ENCODE measurements at places on chromosomes 6 and 20.

- no peak for DNase-seq
Observed at GRCh38 chr20:50083034-50083433, 29.9 kb downstream of the UBE2V1 start.

DNA sequence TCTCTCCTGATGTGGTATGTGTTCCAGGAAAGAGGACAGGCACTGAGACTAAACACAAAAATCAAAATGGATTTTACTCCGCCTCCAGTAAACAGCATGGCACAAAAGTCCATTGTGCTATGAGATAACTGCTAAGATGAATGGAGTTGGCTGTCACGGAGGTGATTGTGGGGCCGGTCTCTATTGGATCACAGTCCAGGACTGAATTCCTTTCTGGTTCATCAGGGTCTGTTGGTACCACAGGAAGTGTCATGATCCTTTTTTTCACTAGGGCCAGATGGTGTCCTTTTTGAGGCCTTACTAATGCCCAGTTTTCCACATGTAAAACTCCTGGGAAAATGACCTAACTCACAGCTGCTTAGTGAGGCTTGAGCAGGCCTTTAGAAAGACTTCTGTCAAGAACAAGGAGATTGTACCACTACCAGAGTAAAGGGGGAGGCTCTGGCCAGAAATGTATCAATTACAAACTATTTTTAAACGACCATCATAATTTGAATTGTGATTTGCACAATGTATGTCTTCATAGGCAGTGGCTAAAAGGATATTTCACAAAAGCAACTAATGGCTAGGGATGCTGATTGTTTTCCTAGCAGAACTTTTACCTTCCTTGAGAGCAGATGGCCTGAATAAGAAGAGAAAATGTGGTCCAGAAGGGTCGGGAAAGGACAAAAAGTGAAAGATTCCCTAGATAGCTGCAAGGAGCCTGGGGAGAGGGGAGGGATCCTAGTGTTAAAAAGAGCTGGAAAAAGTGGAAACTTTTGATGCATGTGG, 192.2 kb upstream of the POU3F2 start:
- DNase-seq, result no peak

DNA sequence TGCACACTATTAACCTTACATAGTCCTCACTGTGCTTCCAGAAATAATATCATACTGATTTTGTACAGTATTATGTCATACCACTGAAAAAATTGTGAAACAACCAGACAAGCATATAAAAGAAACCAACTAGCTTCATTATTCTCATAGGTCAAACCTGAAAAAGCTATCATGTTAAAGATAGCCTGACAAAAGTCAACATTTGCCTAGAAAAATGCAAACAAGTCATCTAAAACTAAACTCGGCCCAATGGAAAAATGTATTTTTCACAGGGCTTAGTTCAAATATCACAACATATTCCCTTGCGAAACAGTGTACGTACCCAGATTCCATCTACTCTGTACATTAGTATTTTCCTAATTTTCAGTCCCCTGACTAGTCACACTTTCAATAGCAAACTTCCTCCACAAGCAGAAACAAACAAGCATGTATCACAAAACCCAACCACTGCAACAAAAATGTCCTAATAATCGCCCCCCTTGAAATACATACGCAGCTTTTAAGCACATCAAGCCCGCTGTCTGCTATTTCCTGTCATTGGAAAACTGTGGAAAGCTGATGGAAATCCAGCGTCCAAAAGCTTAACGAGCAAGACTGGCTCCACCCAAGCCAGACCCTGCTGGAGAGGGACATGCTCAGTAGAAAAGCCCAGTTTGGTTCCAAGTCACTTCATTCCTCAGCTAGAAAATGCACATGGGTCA, 93.1 kb downstream of the EPB41L2 start:
- no peak for DNase-seq

DNA sequence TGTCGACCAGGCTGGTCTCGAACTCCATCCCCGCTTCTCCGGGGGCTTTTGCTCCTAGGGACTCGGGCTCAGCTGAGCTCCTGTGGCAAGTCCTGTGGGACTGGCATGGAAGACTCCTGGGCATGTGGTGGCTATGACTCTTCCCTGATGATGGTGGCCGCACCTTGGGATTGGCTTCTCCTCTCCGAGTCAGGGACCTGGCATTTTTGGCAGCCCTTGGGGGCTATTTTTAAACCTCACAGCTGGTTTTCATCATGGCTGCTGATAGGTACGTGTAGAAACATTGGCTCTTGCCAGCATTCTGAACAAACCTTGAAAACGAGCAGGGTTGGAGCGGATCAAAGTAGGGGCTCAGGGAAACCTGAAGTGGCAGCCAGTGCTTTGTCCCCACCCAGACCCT, 54.1 kb downstream of the RBM38 start:
- no peak for DNase-seq

DNA sequence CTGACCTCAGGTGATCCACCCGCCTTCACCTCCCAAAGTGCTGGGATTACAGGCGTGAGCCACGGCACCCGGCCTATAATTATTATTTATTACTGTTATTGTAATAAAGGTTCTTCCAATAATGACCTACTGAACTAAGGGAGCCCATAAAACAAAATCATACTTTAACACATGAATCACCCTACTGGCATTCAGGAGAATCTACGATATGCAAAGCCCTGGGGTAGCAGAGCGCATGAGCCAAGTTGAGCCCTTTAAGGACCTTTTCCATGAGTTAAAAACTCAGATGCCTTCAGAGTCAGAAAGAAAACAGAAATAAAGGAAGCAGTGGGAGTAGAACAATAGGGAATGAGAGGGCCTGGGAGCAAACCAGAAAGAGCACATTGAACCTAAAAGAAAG, 41.5 kb downstream of the SNRPB start:
- no peak for DNase-seq

GRCh38 chr20:41072190-41072863, 43.7 kb downstream of the TOP1 start:
- DNase-seq, result no peak

DNA sequence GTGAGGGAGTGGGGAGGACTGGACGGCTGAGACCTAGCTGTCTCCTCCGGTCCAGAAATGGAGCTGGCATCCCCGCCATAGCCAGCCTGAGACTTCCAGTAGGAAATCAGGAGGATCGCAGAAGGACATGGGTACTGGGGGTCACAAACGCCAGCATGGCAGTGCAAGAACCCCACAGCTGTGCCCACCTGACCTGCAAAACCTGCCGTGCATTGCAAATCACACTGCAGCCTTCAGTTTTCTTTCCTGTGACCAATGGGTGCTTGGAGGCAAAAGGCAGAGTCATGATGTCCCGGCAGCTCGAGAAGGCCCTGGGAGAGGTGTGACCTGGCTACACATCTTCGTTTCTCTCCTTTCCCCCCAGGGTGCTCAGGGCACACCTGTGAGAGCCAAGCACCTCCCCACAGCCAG, 23.3 kb upstream of the PHACTR3 start:
- DNase-seq, result no peak

DNA sequence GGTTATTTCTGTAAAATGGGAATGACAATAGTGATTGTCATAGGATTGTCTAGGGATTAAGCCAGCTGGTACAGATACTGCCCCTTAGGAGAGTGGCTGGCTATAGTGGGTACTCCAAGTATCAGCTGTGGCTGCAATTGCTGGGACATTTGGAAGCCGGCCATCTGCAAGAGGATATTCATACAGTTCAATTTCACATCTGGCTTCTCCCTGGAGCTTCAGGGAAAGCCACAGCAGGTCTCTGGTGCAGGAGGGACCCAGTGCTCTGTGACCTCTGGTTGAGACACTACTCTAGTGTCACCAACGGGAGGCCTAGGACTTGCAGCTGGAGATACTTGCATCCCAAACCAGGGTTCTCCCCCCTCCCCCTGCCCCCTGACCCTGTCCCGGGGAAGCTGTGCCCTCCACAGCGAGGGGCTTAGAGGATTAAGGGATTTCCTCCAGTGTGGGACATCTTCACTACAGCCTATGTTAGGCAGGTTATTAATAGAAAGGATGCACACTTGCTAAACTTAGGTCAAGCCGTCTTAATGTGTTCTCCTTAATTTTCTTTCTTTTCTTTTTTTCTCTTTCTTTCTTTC, 2.7 kb downstream of the SLC2A10 start:
- DNase-seq, result no peak

DNA sequence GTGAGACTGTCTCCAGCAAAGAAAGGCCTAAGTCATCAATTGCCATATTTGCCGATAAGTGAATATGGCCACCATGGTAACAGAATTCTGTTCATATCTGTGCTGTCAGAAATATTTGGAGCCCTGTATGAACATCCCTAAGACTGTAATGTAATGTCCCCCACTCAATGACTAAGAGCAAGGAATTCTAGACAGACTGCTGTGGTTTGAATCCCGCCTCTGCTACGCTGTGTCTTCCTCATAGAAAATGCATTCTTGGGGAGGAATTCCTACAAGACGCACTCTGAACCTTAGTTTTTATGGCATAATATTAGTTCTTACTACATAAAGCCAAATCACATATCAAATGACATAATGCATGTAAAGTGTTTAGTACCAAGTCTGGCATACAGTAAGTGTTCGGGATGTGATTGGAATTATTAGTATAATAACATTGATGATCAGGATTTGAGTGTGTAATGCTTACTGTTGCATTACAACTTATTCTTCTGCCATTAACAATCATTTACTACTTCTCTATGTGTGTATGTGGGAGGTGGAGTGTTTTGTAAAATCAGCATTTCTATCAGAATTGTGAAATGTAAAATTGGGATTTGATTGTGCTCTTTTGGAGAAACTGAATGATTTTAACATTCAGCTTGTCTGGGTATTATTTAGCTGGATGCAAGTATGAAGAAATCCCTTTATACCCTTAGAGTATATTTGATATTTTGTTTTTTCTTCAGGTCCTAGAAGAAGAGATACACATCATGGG, 103.0 kb downstream of the OLIG3 start:
- DNase-seq, result no peak

DNA sequence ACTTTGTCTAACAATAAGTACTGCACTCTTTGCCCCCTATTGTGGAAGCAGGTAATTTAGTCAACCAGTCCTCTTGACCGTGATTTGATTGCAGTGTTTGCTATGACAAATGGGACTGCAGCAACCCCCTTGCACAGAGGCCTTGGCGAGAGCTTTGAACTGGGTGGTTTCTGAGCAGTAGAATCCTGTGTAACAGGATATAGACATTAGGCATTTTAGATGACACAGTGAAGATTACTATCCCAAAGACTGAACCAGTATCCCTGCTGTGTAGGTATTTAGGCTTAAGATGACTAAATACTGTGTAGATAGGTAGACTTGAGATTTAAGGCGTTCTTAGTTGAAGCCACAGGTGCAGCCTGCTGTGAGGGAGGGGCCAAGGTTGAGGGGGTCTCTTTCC, 9.9 kb downstream of the DNMT3B start:
- no peak for DNase-seq

GRCh38 chr6:130426066-130426721, 60.4 kb downstream of the TMEM200A start:
- no peak for DNase-seq

DNA sequence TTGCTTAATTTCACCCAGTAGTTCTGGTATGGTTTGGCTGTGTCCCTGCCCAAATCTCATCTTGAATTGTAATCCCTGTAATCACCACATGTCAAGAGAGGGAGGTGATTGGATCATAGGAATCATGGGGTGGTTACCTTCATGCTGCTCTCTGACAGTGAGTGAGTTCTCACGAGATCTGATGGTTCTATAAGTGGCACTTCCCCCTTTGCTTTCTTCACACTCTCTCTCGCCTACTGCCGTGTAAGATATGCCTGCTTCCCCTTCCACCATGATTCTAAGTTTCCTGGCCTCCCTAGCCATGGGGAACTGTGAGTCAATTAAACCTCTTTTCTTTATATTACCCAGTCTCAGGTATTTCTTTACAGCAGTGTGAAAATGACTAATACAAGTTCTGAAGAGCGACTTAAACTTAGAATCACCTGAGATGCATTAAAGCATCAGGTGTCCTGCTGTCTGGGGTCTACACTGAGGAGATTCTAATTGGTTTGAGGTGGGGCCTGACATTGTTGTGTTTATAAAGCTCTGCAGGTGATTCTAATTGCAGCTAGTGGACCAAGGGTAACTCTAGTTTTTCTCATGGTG, 82.1 kb upstream of the DTNBP1 start:
- no peak for DNase-seq

- DNase-seq, result no peak
Observed at GRCh38 chr6:91569071-91569470, 982.2 kb upstream of the MAP3K7 start.

DNA sequence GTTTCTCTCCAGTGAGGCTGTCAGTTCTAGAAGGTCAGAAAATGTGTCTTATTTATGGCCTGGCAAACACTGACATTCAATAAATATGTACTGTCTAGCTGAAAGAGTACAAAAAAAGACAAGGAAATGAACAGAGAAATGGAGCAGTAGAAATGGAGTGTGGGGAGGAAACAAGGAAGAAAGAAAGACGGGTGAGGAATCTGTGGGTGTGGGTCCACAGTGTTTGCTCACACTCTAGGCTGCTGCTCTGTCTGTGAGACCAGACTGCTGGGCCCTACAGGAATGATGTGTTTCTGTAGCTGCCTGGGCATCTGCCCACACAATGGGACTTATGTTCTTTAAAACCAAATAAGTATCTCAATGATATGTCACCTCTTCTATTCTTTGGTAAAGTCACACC, 114.2 kb downstream of the MOXD1 start:
- no peak for DNase-seq

DNA sequence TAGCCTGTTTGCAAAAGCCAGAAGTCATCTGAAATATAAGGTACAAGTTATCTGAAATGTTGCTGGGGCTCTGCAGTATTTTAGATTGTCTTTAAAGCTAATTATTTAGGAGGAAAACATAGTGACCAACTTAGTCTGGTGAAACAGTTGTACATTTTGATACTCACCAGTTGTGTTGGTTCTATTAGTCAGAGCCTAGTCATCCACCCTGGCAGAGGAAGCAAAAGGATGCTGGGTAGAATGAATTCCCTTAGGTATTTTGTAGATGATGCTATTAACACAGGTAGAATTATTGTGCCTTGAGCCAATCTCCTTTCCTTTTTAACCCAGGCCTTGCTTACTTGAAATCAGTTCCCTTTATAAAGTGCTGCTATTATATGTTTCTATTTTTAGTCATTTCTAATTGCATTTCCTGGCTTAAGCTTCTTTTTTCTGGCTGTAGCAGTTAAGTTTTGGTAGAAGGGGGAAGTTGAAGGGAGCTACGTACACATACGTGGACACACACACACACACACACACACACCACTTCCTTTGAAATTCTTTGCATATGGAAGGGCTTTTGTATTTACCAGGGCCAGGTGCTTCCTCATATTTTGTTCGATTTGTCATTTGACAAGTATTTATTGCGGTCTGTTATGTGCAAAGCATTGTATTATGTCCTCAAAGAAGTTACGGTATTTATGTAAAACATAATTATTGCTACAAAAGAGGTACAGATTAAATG, 82.4 kb downstream of the RTN4IP1 start:
- no peak for DNase-seq

GRCh38 chr20:38812182-38812581, 6.7 kb downstream of the PPP1R16B start:
- DNase-seq, result no peak
